GM13977 (cell line): ENCODE measurements at places on chromosomes 12 and 14.
A peak's percentile ranks its signal among the peaks of the same experiment; 100 is the strongest.

DNA sequence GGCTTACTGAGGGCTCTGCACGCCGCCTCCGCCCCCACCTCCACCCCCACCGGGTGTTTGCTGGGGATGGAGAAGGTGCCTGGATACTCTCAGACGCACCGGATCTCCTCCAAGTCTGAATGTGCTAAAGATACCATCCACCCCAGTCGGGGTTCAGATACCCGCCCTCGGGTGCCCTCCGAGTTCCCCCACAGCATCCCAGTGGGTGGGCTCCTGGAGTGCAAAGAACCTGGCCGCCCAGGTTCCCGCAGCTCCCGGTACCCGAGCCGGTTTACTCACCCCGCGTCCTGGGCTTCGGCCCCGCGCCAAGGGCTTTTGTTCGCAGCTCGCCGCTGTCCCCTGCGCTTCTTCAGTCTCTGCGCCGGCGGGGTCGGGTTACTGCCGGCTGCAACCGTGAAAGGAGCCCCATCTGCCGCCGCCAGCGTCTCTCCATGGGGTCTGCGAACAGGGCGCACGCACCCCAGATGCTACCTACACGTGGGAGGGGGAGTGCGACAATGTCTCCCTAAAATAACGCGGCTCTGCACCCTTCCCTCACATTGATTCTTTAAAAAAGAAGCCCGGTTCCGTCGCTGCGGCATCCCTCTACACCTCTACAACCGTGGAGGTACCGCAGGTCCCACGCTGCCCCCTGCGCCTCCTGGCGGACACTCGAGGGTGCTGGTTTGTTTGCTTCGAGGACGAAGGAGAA, at the start of gene CCDC177:
Gene CCDC177, minus strand, starts transcription at position 609 of the 691 bp plus-strand sequence. CDS start 1,249 bp downstream, outside the sequence.
- DNase-seq = peak; percentile 87

DNA sequence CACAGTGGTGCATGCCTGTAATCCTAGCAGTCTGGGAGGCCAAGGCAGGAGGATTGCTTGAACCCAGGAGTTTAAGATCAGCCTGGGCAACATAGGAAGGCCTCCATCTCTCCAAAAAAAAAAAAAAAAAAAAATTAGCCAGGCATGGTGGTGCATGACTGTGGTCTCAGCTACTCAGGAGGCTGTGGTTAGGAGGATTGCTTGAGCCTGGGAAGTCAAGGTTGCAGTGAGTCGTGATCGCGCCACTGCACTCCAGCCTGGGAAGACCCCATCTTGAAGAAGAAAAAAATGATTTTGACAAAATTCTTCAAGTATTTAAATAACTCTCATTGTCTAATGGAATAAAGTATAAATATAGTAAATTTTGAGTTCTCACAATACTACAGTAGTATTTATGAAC, 219.2 kb upstream of the SSTR1 start:
- DNase-seq = no peak

DNA sequence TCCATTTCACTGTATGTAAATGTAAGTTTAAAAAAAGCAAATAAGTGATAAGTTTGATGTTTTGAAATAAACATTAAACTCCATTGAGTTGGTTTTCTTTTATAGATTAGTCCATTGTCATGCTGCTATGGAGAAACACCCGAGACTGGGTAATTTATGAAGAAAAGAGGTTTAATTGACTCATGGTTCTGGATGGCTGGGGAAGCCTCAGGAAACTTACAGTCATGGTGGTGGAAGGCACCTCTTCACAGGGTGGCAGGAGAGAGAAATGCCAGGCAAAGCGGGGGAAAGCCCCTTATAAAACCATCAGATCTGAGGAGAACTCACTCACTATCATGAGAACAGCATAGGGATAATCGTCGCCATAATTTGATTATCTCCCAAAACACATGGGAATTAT, 48.4 kb upstream of the OXA1L start:
- no peak for DNase-seq

- no peak for DNase-seq
Observed at GRCh38 chr12:39866135-39866534, 239.7 kb downstream of the SLC2A13 start.

GRCh38 chr12:66776974-66777373, 98.1 kb upstream of the GRIP1 start:
- peak; percentile 29 for DNase-seq

- no peak for DNase-seq
Observed at GRCh38 chr14:56027916-56028712, 90.1 kb upstream of the PELI2 start.

- DNase-seq = no peak
Observed at GRCh38 chr12:97246368-97246767, 216.2 kb upstream of the RMST start.

DNA sequence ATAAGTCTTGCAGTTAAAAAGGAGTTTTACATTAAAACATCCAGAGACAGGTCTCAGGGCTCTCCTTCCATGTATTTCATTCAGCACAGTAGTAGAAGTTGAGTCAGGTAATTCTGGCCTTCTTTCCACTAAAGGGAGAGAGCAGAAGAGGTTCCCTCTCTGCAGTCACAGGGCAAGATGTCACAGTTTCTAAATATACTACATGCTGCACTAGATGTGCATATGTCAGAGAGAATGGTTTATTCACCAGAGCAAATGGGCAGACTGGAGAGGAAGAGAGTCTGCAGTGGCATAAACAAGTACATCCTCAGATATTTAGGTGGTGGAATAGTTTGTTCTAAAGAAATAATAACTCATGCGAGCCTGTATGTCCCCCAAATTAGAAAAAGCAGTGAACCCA, 132.0 kb downstream of the KICS2 start:
- no peak for DNase-seq
